Caki2 (cell line): ENCODE measurements at places on chromosomes 7 and 10.

DNA sequence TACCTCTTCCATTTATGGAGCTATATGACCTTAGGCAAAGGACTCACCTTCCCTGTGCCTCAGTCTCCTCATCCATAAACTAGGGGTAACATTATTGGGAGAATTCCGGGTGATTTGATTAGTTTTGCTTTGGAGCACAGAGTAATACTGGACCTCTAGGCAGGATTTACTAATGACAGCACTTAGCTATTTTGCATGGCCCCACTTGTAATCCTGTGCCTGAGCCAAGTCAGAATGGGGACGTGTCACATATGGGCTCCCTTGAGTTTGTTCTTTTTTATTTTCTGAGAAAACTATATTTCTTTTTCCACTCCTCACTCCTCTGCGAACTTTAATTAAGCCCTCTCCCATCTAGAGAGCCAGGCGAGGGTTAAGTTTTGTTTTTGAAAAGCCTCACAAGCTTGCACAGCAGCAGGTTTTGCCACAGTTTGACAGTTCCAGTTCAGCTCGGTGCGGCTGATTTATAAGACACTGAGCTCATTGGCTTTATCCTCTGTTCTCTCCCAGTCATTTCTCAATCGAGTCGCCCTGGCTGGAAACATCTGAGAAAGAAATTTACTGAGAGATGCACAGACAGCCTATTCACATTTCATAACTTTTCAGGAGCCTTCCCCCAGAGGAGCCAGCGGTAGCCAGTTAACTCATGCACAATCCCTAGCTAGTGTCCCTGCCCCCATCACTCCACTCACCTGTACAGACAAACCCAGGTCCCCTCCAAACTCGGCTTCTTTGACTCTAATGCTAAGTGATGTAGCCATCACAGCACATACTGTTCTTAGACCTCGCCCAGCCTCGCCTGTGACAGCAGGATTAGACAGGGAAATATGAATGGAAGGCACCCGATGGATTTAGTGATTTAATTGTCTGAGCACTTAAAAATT lies 441.9 kb upstream of the NPVF start:
- peak; percentile 23 for DNase-seq

DNA sequence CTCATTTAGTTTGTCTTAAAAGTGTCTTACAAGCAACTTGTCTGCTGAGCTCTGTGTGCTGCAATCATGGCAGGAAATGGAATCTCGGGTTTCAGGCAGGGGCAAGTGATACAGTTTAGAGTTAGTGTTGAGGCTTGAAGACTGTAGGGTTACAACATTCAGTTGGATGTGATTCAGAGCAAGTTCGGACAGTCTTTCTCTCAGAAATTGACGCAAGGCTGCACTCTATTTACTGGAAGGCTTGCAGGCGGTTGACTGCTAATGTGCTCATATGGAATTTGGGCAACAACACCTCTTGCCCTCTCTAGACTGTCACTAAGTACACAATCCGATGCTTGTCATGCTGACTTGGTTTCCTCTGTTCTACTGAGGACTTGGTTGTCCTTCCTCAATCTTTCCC lies 161.7 kb upstream of the BMPER start:
- no peak for DNase-seq

- DNase-seq, result no peak
Observed at GRCh38 chr10:67438605-67439304, 257.2 kb downstream of the CTNNA3 start.

DNA sequence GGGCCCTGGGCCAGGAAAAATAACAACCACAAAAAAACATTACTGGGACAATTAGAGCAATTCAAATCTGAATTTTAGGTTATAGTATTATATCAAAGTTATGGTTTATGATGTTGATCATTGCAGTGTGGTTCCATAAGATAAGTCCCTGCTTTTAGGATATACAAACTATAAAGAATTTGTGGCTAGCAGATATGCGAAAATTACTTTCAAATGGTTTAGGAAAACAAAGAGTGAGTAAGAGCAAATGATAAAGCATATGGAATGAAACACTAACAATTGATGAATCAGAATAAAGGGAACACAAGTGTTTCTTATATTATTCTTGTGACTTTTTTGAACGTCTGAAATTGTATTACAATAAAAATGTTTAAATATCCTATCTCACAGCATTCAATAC lies 64.4 kb upstream of the HECTD2 start:
- no peak for DNase-seq

- DNase-seq, result no peak
Observed at GRCh38 chr7:94183891-94184290, 179.7 kb upstream of the BET1 start.

DNA sequence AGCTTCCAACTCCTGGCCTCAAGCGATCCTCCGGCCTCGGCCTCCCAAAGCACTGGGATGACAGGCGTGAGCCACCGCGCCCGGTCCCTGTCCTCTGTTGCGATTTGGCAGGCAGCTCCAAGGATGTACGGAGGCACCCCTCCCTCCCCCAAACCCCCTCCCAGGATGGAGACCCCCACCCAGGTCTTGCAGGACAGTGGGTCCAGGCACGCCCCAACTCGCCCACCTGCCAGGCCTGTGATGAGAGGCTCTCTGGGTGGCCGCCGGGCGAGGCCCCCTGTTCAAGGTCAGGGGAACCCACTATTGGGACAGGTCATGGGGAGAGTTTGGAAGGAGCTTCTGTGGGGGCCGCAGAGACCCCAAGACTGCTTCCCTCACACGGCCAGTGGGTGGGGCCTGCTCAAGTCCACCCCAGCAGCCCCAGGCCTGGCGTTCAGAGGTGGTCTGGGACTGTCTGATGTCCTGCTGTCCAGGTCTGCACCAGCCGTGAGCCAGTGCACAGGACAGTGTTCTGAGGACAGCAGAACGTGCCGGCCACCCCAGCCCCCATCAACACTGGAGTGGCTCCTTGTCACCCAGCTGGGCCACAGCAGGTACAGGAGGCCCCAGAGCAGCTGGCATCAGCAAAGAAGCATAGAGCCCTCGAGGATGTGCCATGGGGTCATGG lies 2.5 kb downstream of the ADAP1 start:
- DNase-seq, result no peak

DNA sequence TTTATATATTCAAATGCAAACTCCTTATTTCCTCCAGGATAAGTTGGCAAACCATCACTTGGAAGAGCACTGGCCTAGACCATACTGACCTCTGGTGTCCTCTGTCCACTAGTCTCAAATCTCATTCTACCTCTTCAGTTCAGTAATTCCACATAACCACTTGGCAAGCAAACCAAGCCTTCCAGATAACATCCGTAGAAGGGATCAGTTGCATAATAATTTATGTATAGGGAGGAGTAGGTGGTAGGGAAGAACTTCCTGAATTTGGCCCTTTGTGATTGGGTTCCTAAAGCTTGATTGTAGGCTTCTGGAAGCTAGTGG lies 55.0 kb downstream of the WAC start:
- peak; percentile 74 for DNase-seq

- no peak for DNase-seq
Observed at GRCh38 chr7:23893942-23894891, 184.2 kb downstream of the STK31 start.

- DNase-seq, result peak; percentile 88
Observed at GRCh38 chr7:23347682-23348180, 48.6 kb downstream of the MALSU1 start.

DNA sequence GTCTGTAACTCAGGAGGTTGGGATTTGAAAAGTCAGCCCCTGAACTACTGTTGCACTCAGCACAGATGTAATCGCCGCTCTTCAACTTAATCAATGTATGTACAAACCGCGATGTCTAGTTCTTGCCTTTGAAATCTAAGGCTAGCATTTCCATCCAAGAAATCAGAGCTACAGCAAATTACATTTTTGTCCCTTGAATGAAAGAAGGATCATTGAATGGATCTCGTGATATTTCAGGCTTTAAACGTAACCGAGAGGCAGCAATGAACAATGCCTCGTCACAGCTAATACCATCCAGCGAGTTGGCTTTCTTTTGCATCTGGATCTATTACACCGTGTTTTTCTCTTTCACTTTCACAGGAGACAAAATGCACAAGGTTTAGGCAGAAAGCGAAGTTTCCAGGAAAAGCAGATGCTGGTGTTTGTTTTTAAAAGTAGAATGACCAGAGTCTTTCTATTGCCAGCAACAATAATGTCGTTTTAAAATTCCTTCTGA lies 5.5 kb downstream of the SKIDA1 start:
- DNase-seq, result no peak

GRCh38 chr10:28632584-28632945 lies 44.8 kb upstream of the BAMBI start:
- DNase-seq, result no peak

- no peak for DNase-seq
Observed at GRCh38 chr7:91295576-91295975, 31.3 kb downstream of the FZD1 start.

DNA sequence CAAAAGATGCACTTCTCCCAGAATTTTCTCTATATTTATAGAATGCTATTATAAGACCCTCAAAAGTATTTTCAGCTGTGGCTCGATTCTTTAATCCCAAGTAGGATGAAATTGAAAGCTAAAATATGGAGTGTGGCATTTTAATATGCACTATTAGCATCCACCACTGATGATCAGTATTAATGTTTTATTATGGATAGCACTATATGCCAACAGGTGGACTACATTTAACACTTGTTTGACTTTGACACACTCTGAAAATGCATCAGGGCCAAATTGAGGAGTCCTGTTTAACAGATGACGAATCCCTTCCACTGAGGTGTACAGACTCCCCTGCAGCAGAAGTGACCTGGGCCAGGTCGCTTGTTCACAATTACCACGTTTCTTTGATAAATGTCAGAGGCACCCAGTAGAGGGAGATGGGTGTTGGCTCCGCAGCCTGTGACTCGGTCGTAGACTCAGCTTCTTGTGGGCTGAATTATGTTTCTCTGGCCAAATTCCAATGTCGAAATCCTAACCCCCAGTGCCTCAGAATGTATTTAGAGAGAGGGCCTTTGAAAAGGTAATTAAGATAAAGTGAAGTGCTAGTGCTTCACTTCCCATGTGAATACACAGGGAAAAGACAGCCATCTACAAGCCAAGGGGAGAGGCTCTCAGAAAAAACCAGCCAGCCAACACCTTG lies 48.1 kb downstream of the WIPF3 start:
- DNase-seq, result no peak

DNA sequence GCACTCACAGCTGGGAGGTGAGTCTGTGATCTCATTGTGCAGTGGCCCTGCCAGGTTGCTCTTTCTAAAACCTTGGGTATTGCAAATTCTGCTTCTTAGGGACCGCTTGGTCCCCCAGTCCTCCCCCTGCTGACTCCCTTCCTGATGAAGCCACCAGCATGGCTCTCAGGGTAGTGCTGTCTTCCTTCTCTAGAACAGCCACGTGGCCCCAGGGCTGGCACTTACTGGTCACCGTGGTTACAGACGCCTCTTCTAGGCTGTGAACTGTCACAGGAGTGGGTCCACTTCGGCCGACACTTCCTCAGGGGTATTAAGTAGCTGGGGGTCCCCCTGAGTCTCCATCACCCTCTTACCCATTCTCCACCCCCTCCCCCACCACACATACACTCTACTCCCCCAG lies 2.7 kb upstream of the HTRA1 start:
- DNase-seq, result no peak

GRCh38 chr10:14124941-14125340 lies 205.8 kb downstream of the FRMD4A start:
- DNase-seq, result peak; percentile 10

GRCh38 chr10:51638737-51639136 lies 60.7 kb downstream of the CSTF2T start:
- DNase-seq, result no peak

DNA sequence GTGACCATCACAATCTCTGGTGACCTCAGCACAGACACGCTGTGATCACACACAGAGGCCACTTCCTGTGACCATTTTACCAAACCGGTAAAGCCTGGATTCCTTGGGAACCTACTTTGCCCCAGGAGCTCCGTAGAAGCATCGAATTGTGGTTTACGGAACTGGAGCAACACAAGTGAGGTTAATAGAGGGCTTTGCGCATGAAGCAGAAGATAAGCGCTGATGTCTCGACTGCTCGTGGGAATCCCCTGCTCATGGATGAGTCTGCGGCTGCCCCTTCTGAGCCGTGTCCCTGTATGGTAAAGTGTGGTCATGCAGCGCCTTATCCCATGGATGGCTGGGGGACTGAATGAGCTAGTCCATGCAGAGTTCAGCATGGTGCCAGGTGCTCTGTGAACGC lies 53.6 kb downstream of the VIPR2 start:
- no peak for DNase-seq

GRCh38 chr10:97849103-97849686 lies 448 bp upstream of the GOLGA7B start:
- DNase-seq, result no peak

DNA sequence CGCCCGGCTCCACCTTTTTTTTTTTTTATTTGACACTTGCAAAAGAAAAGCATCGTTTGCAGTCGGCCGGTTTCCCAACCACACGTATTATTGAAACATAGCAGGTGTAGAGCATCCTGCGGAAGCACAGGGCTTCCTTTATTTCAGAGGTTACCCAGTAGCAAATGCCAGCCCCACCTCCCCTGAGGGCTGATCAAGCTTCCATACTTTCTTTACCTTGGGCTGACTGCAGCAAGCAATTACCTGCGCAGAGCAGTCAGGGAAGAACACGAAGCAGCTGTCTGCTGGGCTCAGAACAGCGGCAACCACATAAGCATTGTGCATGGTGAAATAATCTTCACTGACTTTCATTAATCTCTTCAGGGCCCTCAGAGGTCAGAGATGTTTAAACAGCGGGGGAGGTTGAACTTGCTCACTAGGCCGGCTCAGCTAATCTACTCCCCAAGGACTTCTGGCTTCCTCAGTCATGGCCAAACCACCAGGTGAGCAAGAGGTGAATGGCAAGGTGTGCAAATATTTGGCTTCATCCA lies 784.7 kb upstream of the AUTS2 start:
- DNase-seq, result no peak

DNA sequence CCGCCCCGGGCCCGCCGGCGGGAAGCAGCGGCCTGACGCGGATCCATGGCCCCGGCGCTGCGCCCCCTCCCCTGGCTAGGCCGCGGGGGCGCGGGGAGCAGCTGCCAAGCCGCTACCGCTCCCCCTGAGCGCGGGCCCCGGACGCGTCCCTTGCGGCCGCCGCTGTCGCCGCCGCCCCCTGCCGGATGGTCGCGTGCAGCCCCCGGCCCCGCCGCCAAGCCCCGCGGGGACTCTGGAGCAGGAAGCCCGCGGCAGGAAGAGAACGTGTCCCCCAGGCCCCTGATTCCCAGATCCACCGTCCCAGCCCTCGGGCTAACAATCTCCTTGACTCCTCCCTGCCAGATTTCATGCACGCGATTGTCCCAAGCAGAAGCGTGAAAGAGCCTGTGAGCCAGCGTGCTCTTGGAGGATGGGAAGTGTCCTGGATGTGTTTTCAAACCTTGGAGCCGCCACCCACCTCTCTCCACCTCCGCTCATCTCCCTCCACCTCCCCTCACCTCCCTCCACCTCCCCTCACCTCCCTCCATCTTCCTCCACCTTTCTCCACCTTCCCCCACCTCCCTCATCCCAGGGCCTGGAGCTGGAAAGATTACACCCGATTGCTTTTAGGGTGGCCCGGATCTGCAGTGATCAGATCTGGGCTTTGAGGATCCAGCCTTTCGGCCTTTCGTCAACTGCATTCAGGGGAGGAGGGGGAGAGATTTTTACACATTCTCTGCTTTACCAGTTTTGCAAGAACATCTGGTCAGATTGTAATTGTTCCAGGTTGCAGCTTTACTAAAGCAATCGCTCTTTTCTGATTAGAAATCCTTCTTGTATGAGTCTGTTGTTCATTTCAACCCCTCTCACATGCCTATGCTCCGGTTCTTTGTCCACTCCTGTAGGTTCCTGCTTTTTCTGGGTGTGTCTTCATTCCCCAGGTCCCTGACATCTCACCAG lies 570 bp upstream of the PRTFDC1 start:
- DNase-seq, result no peak
